Mesendoderm (in vitro differentiated cells): ENCODE measurements at places on chromosomes 12 and 14.

DNA sequence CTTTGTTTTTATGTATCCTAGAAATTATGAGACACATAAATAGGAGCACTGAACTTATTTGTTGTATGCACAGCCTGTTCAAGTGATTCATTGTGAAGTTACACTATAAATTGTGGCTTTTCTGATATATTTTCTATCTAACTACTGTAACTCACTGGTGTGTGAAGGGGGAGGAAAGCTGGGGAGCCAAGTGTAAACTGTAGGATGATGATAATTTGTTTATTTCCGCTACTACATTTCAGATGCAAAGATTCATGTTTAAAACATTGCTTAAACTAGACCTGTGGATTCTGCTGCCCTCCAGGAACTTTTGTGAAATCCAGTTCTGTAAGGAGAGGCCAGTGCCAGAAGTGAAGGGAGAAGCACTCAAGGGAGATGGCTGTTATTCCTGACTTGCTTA, 3.3 kb downstream of the TMTC2 start:
- no peaks in the 10 kb centered on the region for H3K27me3 ChIP-seq
- no peak for DNase-seq
- H3K27ac ChIP-seq, result no peak overlapping the region
- H3K4me3 ChIP-seq, result no peak overlapping the region

DNA sequence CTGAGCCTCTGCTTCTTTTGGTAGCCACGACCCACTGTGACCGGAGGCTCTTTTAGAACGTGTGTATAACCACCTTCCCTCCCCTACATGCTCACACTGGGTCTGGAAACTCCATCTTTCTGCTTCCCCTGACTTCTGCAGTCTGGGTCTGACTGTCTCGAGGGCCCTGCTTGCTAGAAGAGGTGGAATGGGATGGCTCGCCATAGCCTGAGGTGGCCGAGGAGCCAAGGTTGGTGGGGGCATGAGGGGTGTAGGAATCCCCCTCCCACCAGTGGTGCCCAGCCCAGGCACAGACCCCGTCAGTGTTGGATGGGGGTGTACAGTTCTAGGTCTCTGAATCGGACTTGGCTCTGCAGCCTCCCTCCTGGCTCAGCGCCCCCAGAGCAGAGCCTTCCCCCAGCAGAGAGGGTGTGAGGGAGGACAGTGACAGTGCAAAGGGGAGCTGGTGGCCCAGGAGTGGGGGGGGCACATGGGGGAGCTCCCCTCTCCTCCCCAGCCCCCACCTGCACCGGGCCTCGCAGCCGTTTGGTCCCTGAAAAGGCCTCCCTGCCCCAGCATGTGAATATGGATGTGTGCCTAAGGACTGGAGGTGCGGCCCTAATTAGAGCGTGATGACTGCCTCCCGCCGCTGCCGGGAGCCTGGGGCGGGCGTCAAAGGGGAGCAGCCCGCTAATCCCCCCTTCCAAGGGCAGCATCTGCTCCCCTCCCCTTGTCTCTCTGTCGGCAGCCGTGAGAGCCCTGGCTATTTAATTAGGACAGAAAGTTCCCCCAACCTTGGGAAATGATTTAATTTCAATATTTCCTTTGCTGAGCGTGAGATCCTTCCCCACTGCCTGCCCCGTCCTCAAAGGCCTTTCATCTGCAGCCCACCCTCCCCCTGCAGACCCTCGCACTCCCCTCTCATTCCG, 196.2 kb upstream of the C14orf180 start:
- H3K36me3 ChIP-seq, result no peaks in the 10 kb centered on the region
- no peaks in the 10 kb centered on the region for H3K4me1 ChIP-seq

- H3K4me1 ChIP-seq, result no peaks in the 10 kb centered on the region
- H3K27me3 ChIP-seq, result no peaks in the 10 kb centered on the region
- H3K4me3 ChIP-seq, result no peak overlapping the region
- no peak for DNase-seq
Measured at GRCh38 chr12:30219047-30219446, 435.3 kb upstream of the TMTC1 start.

DNA sequence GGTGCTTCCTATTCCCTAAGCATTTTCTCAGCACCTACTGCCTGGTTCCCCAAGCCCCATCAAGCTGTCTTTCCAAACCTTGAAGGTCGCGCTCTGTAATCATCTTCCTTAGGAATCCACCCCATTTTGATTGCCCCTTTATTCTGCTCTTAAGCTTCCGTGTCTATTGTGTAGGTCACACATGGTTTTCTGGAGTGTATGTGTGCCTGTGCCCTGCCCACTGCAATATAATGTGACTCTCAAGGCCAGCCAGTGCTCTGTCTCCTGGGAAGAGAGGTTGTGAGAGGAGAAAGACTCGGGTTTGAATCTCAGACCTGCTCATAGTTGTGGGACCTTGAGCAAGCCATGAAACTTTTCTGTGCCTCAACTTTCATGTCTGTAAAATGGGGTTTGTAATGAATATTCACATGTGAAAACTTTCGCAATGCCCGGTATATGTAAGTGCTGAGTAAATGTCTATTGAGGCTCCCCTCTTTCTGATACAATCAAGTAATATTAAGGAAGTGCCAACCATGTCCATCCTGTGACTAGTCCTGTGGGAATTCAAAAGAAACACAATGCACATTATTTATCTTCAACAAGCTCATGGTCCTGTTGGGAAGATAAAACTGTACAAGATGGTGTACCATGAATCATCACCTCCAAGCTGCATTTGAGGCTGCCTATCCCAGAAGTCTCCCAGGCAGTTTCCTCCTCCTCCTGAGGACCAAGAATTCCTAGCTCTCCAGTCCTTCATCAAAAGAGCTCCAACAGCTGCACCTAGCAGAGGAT, 774 bp upstream of the KRT75 start:
- no peak overlapping the region for H3K4me3 ChIP-seq
- H3K4me1 ChIP-seq, result no peaks in the 10 kb centered on the region
- no peak overlapping the region for H3K27ac ChIP-seq

DNA sequence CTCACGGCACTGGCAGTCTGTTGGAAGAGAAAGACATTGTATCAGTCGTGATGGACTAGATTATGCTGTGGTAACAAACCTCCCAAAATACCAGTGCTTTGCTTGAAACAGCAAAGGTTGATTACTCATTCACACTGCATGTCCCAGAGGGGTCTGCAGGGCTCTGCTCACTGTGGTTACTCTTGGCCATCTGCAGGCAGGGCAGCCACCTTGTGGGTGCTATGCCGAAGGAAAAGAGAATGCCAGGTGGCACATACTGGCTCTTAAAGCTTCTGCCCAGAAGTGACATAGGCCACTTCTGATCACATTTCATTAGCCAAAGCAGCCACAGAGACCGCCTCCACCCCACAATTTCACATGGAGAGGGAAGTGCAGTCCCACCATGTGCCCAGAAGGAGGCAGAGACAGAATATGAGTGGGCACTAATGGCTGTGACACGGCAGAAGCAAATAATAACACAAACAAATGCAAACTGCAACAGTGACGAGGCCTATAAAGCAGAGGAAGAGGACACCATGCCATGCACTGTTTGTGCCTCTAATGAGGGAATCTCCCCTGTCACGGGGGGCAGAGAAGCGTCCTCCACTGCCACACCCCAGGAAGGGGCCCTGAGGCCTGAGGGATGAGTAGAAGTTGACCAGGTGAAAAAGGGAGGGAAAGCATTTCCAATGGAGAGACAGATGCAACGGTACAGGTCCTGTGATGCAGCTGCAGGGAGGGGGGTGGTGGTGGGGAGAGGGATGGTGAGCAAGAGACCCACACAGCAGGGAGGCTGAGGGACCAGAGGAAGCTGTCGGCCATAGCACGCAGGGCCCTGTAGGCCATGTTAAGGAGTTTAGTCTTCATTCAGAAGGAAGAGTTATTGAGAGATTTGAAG, 51.7 kb upstream of the KICS2 start:
- no peaks in the 10 kb centered on the region for H3K36me3 ChIP-seq
- H3K4me1 ChIP-seq, result no peaks in the 10 kb centered on the region
- no peak overlapping the region for H3K27ac ChIP-seq

DNA sequence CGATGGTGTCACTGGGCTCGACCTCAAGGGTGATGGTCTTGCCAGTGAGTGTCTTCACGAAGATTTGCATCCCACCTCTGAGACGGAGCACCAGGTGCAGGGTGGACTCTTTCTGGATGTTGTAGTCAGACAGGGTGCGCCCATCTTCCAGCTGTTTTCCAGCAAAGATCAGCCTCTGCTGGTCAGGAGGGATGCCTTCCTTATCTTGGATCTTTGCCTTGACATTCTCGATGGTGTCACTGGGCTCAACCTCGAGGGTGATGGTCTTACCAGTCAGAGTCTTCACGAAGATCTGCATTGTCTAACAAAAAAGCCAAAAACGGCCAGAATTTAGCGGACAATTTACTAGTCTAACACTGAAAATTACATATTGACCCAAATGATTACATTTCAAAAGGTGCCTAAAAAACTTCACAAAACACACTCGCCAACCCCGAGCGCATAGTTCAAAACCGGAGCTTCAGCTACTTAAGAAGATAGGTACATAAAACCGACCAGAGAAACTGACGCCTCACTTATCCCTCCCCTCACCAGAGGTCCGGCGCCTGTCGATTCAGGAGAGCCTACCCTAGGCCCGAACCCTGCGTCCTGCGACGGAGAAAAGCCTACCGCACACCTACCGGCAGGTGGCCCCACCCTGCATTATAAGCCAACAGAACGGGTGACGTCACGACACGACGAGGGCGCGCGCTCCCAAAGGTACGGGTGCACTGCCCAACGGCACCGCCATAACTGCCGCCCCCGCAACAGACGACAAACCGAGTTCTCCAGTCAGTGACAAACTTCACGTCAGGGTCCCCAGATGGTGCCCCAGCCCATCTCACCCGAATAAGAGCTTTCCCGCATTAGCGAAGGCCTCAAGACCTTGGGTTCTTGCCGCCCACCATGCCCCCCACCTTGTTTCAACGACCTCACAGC, 717 bp downstream of the UBC start:
- H3K4me3 ChIP-seq, result peak overlapping the region; percentile 68
- peaks cover 14% of the 10 kb centered on the region for H3K36me3 ChIP-seq
- H3K27me3 ChIP-seq, result no peaks in the 10 kb centered on the region
- DNase-seq, result peak; percentile 92
- H3K4me1 ChIP-seq, result peaks cover 11% of the 10 kb centered on the region

DNA sequence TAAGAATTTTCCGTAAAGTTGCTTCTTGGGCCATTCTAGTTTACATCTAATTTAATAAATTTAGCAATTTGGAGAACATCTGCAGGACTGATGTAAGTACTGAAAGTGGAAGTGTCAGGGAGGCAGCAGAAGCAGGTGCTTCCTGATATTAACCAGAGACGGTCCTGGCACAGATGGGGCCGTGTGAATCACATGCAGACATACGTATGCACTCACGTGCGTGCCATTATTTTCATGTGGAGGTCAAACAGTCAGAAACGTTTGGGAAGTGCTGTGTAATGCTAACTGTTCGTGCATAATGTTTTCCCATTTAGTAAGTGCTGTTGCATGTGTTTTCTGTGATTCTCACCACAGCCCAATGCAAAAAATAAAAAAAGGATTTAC, 87.8 kb upstream of the DYNC1H1 start:
- H3K27ac ChIP-seq, result no peak overlapping the region
- no peaks in the 10 kb centered on the region for H3K4me1 ChIP-seq
- no peak overlapping the region for H3K4me3 ChIP-seq
- H3K27me3 ChIP-seq, result no peaks in the 10 kb centered on the region

DNA sequence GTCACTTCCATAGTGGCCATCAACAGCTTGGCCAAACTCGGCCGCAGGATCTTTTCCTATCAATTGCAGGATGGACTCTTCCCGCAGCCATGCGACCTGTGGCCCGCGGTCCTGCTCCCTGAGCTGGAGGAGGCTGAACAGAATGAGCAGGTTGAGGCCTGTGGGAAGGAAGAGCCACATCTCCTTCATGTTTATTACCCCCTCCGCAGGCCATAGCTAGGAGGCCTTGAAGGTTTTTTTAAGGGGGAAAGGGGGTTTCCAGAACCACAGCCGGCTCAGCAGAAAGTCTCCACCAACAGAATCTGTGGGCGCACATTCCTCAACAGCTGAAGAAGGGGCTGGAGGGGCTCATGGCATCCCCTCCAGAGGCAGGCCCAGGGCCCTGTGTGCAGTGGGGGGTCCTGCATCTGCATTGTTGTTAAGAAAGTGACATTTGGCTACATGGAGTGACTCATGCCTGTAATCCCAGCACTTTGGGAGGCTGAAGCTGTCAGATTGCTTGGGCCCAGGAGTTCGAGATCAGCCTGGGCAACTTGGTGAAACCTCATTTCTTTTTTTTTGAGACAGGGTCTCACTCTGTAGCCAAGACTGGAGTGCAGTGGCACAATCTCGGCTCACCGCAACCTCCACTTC, 25.2 kb upstream of the PPP1R13B start:
- H3K27ac ChIP-seq, result no peak overlapping the region
- DNase-seq, result peak; percentile 68
- H3K36me3 ChIP-seq, result no peaks in the 10 kb centered on the region
- H3K4me3 ChIP-seq, result no peak overlapping the region
- H3K27me3 ChIP-seq, result no peaks in the 10 kb centered on the region

GRCh38 chr12:41635626-41636364, 447.7 kb downstream of the PDZRN4 start:
- no peak for DNase-seq
- H3K36me3 ChIP-seq, result no peaks in the 10 kb centered on the region
- H3K27ac ChIP-seq, result no peak overlapping the region
- H3K27me3 ChIP-seq, result no peaks in the 10 kb centered on the region
- no peaks in the 10 kb centered on the region for H3K4me1 ChIP-seq

GRCh38 chr14:88188745-88189416, 134.2 kb downstream of the KCNK10 start:
- peaks cover 4% of the 10 kb centered on the region for H3K4me1 ChIP-seq
- H3K36me3 ChIP-seq, result no peaks in the 10 kb centered on the region
- no peak for DNase-seq
- H3K4me3 ChIP-seq, result no peak overlapping the region
- no peak overlapping the region for H3K27ac ChIP-seq

DNA sequence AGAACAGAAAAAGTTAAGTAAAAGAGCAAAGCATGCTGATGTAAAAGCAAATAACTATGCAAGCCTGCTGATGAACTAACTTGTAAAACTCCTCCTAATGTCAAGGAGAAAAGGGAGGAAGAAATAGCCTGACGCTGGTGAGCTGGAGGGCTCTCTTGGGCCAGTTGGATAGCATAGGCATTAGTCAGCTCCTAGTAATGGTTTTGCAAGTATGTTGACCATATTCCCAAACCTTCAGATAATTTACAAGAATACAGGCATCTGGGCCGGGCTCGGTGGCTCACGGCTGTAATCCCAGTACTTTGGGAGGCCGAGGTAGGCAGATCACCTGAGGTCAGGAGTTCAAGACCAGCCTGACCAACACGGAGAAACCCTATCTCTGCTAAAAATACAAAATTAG, 871.4 kb downstream of the C12orf50 start:
- no peak overlapping the region for H3K27ac ChIP-seq
- no peaks in the 10 kb centered on the region for H3K36me3 ChIP-seq
- peak; percentile 86 for DNase-seq
- no peaks in the 10 kb centered on the region for H3K27me3 ChIP-seq

- H3K4me1 ChIP-seq, result no peaks in the 10 kb centered on the region
- H3K4me3 ChIP-seq, result no peak overlapping the region
- no peaks in the 10 kb centered on the region for H3K36me3 ChIP-seq
- DNase-seq, result no peak
- no peaks in the 10 kb centered on the region for H3K27me3 ChIP-seq
Measured at GRCh38 chr12:103109861-103110260, 152.4 kb downstream of the ASCL1 start.

DNA sequence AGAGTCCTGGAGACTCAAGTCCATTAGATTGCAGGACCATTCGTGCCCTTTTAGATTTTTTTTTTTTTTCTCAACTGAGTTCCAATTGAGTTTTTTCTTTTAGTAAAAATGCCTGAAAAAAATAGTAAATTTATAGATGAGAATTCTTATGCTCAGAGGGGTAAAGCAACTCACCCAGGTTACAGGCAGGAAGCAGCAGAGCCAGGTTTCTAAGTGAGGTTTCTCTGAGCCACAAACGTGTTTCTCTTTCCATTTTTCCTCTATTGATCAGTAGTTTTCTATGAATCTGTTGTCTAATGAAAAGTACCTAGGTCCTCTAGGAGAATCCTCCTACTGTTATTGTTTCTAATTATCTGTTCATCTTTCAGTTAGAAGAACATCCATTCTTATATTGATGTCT, 66.4 kb upstream of the C12orf71 start:
- H3K27ac ChIP-seq, result no peak overlapping the region
- no peaks in the 10 kb centered on the region for H3K27me3 ChIP-seq
